ENCODE measurements at places on chromosomes 13 and 19.

DNA sequence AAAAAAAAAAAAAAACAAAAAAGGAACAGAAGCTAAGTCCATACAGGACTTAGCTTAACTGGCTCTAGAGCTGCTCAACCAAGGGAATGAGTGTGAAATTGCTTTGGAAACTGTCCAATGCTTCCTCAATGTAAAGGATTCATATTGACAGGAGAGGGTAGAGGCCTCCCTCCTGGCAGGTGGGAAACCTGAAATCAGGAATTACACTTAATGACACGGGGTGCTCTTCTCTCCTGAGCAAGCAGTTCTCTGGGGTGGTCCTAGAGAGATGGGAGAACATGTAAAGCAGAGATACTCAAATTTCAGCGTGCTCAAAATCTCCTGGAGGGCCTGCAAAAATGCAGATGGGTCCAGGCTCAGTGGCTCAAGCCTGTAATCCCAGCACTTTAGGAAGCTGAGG is 3.6 kb upstream of the MAG start:
- no peak overlapping the region for H3K4me3 ChIP-seq
- no peaks in the 10 kb centered on the region for H3K4me1 ChIP-seq
- H3K27ac ChIP-seq, result no peak overlapping the region

- H3K4me1 ChIP-seq, result no peaks in the 10 kb centered on the region
- H3K27me3 ChIP-seq, result peaks cover 9% of the 10 kb centered on the region
- H3K27ac ChIP-seq, result no peak overlapping the region
- no peak for DNase-seq
- no peaks in the 10 kb centered on the region for H3K36me3 ChIP-seq
These were observed 20.1 kb upstream of the ZNRF4 start for GRCh38 chr19:5434970-5435641.

- peaks cover 6% of the 10 kb centered on the region for H3K4me1 ChIP-seq
- H3K27me3 ChIP-seq, result peaks cover 11% of the 10 kb centered on the region
- H3K36me3 ChIP-seq, result no peaks in the 10 kb centered on the region
These were observed 10.8 kb downstream of the LATS2 start for GRCh38 chr13:21050288-21051197.

GRCh38 chr13:20658451-20659040 is 45.0 kb upstream of the IL17D start:
- no peak overlapping the region for H3K4me3 ChIP-seq
- no peak for DNase-seq
- no peak overlapping the region for H3K27ac ChIP-seq
- no peaks in the 10 kb centered on the region for H3K4me1 ChIP-seq
- H3K27me3 ChIP-seq, result no peaks in the 10 kb centered on the region

- H3K36me3 ChIP-seq, result no peaks in the 10 kb centered on the region
- H3K27ac ChIP-seq, result no peak overlapping the region
- no peak for DNase-seq
- H3K4me3 ChIP-seq, result no peak overlapping the region
- H3K4me1 ChIP-seq, result no peaks in the 10 kb centered on the region
These were observed 203.0 kb downstream of the ITGBL1 start for GRCh38 chr13:101655435-101655834.

DNA sequence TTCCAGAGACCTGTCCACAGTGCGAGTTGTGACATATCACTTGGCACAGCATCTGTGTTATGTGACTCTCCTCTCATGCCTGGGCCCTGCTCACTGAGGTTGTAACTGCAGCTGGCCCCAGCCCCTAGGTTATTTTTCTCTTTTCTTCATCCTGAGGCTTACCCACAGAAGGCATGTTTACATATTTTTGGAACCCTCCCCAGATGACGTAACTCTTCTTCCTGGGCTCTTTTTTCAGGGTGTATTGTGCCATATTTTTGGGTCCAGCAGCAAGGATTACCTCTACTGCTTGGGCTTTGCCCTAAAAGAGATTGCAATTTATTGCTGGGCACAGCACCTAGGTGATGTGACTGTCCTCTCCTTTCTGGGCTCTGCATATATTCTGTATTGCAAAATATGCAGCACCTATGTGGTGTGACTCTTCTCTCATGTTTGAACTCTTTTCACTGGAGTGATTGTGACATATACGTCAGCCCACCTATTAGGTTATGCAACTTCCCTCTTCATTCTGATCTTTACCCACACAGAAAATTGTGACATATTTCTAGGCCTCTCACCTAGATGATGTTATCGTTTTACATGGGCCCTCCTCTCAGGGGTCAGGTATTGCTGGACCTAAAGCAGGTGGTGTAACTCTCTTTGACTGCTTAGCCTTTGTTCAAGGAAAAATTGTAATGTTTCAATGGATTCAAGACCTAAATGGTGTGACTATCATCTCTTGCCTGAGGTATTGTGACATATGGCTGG is 64.5 kb upstream of the ZNF724 start:
- no peaks in the 10 kb centered on the region for H3K4me1 ChIP-seq
- no peak for DNase-seq
- H3K27ac ChIP-seq, result no peak overlapping the region
- no peak overlapping the region for H3K4me3 ChIP-seq

DNA sequence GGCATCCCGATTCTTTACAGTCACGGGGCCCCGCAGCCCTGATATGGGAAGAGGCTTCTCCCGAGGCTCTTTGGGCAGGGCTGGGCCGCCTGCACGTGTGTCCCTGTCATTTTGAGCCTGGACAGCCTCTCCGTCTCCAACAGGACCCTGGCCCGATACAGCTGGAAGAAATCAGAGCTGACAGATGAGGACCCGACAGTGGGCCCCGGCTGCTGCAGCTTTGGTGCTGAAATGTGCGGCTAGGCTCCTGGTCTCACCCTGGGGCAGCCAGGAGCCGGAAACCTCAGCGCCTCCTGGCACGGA is 3.2 kb downstream of the PIAS4 start:
- peaks cover 20% of the 10 kb centered on the region for H3K4me1 ChIP-seq
- no peaks in the 10 kb centered on the region for H3K36me3 ChIP-seq
- no peak overlapping the region for H3K27ac ChIP-seq
- H3K27me3 ChIP-seq, result no peaks in the 10 kb centered on the region
- no peak for DNase-seq
